ENCODE measurements at places on chromosomes 6 and 20.

GRCh38 chr20:53579266-53579580 lies 14.4 kb downstream of the ZNF217 start:
- DNase-seq = no peak

DNA sequence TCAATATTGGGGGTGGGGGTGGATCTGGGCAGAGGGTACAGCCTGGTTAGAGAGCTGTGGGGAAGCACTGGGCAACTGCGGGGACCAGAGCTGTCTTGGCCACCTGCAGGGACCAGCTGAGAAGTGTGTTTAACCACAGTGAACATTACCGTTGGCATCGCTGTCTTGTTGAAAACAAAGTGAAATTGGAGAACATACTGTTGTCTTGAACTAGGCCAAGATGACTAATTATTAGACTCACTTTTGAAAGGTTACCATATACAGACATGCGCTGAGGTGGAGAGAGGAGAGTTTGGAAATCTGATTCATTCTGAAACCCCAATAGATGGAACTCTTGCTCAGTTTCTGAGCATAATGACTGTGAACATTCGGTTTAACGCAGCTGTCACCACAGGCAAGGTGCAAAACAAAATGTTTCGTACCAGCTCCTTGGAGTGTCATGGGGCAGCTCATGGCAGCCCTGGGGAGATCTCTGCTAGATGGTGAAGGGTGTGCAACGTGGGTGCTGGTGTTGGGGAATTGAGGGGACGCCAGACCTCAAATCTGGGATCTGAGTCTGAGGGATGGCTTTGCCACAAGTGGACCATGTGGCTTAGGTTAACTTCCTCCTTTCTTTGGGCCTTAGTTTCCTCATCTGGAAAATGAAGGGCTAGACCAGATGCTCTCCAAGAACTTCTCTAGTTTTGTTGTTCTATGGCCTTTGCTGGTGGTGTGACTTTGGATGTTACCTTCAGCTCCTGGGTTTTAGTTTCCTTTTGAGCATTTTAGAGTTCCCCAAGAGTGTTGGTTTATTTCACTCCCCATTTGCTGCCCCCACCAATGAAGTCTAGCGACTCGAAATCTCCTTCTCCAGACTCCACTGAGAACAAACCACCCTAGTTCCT lies 24.6 kb upstream of the GTSF1L start:
- DNase-seq = no peak

- DNase-seq = no peak
Measured at GRCh38 chr6:113115196-113115595, 741.9 kb upstream of the MARCKS start.

- no peak for DNase-seq
Measured at GRCh38 chr20:31984981-31985471, 17.1 kb downstream of the XKR7 start.

DNA sequence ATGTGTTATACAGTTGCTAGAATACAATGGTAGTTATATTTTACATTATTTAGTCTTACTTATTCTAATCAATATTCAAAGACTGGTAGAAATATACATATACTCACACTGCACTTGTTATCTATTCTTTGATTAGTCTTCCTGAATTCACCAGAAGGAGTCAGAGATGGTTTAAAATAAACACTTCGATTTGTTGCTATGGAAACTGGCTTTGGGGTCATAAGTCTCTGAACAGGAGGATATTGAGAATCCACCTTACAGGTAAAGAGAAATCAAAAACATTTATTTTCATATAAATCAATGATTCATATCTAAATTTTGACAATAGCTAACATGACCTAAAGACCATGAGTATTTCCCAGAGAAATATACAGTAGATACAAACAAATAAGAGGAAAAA lies 41.6 kb downstream of the NUP153 start:
- no peak for DNase-seq

GRCh38 chr6:142653710-142654420 lies 291.1 kb downstream of the HIVEP2 start:
- no peak for DNase-seq

DNA sequence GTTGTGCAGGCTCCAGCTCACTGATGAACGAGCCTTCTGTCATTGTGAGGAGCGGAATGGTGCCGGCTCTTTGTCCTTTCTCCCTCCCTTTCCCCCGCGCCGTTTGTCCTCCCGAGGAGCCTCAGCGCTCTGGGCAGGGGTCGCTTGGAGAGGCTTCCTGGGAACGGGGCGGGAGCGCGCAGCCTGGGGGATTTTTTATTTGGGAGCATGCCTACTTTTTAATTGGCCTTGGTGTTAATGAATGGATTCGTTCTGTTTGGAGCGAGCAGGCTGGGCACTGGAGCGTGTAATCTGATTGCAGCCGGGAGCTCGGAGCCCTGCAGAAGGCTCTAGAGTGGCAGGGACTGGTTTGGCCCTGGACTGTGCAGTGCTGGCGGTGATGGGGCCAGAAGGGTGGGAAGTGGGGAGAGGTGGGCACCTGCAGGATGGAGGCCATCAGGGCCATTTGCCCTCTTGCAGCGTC lies 118.8 kb downstream of the CDH4 start:
- no peak for DNase-seq

DNA sequence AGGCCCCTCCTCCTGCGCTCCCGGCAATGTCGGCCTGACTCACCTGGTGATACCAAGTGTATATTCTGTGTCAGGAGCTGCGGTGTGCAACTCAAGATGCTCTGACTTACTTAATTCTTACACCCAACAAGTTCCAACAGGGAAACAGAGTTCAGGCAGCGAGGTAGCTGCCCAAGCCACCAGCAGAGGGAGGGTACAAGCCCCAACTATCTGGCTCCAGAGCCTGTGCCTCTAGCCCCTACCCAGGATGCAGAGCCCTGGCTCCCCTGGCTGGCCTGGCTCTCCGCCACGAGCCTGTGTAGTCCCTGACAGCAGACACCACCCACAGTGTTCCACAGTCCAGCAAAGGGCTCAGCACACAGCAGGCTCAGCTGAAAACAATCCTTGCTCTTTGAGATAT lies 34.9 kb downstream of the C20orf203 start:
- no peak for DNase-seq

GRCh38 chr6:93329301-93330000 lies 89.9 kb downstream of the EPHA7 start:
- no peak for DNase-seq

DNA sequence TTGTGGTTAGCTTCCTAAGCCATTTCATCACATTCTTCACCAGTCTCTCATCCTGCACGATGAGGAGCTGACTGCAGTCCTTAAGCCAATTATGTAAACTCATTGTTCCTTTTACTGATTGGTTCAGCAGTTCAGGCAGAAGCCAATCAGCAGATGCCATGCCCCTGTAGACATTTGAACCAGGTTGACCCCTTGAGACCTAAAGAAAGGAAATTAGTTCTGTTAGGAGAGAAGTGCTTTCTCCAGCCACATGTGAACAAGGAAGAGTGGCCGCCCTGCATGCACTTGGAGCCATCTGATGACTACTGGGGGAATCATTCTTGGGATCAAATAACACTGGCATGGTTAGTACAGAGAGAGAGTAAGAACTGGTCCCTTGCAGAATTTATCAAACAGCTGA lies 535.2 kb upstream of the ID4 start:
- DNase-seq = no peak

GRCh38 chr20:63519668-63520503 lies 679 bp upstream of the PPDPF start:
- DNase-seq = peak; percentile 83

DNA sequence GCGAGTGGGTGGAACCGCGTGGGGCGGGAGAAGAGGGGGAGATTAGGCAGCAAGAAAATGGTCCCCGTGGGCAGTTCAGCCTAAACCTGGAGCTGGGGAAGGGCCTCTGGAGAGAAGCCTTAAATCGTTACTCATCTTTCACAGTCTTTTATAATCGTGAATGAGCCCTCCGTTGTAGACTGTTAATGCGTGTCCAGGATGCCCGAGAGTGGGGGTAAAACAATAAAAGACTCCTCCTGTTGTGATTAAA lies 11.0 kb upstream of the ELOVL5 start:
- DNase-seq = no peak

GRCh38 chr6:91240878-91241603 lies 654.2 kb upstream of the MAP3K7 start:
- no peak for DNase-seq

DNA sequence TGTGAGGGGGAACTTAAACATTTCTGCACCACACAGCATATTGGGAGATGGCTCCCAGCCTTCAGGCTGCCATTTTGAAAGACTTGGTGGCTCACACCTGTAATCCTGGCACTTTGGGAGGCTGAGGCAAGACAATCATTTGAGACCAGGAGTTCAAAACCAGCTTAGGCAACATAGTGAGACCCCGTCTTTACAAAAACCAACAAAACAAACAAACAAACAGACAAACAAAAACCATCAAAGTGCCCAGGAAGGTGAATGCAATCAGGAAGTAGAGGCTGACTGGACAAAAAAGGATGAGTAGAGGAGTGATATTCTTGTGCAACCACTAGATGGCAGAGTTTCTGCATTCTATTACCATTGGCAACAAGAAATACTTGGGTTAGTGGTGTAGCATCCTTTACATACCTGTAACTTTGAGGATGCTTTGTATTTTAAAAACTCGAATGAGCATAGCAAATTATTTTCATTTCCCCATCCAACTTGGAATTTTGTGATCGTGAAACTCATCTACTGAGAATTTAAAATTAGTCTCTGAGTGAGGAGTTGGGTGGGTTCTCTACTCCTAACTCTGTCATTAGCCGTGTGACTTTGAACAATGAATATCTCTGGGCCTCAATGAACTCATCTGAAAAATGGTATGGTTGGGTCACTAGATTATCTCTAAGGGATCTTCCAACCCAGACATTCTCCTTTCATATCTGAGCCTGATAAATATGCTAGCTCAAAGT lies 84.4 kb downstream of the CRYBG1 start:
- DNase-seq = no peak

GRCh38 chr6:38591439-38591838 lies 48.3 kb downstream of the BTBD9 start:
- DNase-seq = no peak

DNA sequence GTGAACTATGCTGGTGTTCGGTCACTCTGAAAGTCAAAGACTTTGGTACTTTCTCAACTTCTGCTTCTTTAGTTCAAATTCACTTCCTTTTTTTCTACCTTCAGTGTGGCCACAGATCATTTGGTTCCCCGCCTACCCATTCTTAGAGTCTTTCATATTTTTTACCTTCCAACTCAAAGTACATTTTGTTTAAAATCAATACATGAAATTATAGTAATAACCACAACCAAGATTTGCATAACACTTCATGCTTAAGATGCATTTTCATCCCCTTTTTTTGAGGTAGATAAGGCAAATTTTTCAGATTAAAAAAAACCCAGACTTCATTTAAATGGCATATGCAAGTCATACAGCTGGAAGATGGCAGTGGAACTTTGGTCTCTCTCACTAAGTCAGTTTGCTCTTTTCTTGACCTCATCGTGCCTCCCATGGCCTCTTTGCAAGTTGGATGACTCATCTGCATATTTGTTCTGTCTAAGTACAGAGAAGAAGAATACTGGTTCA lies 11.9 kb upstream of the CNR1 start:
- no peak for DNase-seq

DNA sequence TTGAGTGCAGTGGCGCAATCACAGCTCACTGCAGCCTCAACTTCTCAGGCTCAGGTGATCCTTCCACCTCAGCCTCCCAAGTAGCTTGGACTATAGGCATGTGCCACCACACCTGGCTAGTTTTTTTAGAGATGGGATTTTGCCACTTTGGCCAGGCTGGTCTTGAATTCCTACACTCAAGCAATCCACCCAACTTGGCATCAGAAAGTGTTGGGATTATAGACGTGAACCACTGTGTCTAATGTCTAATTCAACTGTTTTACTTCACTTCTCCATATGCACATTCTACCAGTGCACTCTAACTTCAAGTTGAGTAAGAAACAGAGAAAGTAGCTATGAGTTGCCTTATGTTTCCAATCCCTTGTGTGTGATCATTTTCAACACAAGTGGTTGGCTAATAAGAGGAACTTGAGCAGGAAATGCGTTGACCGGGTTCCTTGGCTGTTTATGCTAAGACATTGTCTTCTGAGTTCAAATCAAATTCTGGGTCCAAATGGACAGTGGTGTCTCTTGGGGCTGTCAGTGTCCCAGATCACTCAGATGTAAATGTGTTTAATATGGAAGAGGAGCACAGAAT lies 23.9 kb downstream of the ZNF337 start:
- no peak for DNase-seq

DNA sequence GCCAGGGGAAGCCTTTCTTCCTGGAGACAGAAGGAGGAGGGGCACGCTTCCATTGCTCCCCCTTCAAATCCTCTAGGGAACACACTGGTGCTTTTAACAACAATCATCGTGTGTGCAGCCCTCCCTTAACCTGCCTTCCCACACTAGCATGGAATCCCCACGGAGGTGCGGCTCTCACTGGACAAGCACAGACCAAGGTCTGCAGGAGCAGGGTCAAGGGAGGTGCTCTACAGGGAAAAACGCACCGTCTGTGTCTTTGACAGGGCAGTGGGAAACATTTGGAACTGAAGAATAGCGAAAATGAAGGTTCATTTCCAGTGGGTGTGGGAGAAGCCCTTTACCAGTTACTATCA lies 527.1 kb downstream of the QKI start:
- DNase-seq = no peak

GRCh38 chr6:75278474-75279077 lies 6.0 kb downstream of the TMEM30A start:
- DNase-seq = no peak

- no peak for DNase-seq
Measured at GRCh38 chr6:131519670-131520436, 53.2 kb upstream of the ARG1 start.

GRCh38 chr20:1741309-1742048 lies 83.9 kb upstream of the SIRPG start:
- DNase-seq = no peak

- DNase-seq = no peak
Measured at GRCh38 chr6:156816505-156816904, 39.3 kb downstream of the ARID1B start.

DNA sequence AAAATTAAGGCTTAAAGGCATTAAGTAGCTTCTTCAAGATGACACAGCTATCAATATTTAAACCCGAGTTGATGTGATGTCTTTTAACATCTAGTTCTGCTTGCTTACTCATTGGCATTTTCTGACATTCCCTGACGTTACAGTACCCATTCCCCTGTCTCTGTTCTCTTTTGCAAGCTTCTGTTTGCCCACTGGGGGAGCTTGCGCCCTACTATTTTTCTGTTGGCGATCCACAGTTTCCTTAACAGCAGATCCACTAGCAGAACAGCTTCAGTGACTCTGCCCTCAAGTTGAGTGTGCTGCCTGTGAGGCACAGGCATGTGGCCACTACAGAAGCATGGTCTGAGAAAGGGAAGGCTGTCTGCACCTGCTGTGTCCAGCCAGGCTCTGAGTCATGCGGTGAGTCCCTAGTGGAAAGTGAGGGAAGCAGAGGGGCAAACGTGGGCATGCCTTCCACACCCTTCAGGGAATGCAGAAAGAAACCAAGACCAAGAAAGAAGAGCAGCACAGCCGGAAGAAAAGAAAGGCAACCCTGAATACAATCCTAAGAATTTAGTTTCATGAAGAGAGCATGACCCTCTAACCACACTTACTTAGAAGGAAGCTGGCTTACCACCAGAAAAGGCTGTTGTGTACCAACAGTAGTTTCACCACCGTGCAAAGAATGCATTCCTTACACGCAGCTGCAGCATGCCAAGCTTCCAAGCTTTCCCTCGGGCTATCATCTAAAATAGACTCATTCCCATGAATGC lies 97.7 kb upstream of the VGLL2 start:
- no peak for DNase-seq

Data from suprapubic skin (tissue), 4 donors.